HT-29 (cell line): ENCODE measurements at places on chromosomes 12 and 14.

DNA sequence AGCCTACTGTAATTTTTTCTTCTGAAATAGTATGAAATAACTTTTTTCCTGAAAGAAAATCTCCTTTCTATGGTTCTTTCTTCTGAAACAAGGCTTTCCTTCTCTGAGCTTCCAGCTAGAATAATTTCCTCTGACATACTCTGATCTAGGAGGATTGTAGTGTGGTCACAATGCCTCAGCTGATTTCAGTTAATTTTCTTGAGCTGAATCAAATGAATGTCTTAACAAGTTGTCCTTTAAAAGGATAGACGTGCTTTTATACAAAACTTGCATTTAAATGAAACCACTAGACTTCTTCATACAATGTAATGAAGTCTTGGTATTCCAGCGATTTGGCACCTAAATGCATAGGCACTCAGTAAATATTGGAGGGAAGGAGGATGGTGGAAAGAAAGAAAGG is 94.4 kb downstream of the BICD1 start:
- DNase-seq = no peak

DNA sequence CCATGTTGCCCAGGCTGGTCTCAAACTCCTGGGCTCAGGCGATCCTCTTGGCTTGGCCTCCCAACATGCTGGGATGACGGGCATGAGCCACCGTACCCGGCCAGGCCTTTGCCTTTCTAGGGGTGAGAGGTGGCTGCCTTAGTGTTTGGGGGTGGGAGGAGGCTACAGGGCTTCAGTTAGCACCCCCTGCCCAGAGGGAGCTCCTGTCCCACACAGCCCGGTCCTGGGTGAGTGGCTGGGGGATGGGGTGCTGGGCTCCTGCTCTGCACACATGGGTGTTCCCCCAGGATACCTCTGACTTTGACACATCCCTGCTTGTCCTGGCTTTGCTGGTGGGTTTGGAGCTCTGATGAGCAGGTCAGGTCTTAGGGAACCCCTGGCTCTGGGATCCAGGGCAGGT is 9.9 kb downstream of the ULK1 start:
- DNase-seq = no peak

- no peak for DNase-seq
These were observed 93.7 kb upstream of the USP15 start for GRCh38 chr12:62166525-62166924.

GRCh38 chr12:87317302-87317701 is 711.9 kb downstream of the C12orf50 start:
- peak; percentile 15 for DNase-seq

- no peak for DNase-seq
These were observed 60.1 kb downstream of the ADCK1 start for GRCh38 chr14:77859934-77860570.
